NCI-H1436 treated with DMSO at 0.1 percent for 48 hours (cell line): ENCODE measurements at places on chromosomes 12 and 14.

GRCh38 chr12:25194214-25194613 lies 746 bp downstream of the DNAI7 start:
- no peak for DNase-seq

DNA sequence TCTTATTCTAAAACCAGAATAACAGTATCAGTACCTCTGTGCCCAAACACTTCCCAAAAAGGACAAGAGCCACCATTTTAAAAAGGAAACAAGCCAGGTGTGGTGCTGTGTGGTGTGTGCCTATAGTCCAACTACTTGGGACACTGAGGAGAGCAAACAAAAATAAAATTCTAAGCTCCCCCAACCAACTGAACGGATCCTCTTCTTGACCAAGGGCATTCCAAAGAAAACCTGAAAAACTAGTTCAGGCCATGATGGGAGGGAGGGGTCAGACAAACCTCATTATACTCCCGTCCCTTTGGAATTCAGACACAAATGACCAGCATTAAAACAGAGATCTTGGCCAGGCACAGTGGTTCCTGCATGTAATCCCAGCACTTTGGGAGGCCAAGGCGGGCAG lies 20.5 kb downstream of the SLC11A2 start:
- DNase-seq, result no peak

DNA sequence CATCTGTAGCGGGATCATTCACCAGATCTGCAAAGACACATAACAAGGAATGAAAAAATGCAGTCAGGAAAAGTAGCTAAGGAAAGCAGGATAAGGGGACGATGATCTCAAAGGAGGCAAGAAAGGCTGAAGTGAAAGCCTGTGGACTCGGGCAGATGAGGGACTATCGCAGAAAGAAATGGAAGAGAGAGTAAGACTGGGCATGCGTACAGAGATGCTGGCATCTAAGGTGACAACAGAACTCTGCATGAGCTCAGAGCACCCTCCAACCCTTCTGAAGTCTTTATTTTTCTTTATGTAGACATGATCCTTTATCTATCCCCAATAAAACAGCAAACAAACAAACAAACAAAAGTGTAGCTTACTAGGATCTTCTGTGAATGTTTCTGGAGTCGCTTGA lies 7.2 kb downstream of the MFAP5 start:
- no peak for DNase-seq

GRCh38 chr14:36656687-36657398 lies 4.8 kb upstream of the PAX9 start:
- no peak for DNase-seq

GRCh38 chr12:104805186-104805585 lies 152.9 kb downstream of the SLC41A2 start:
- no peak for DNase-seq

DNA sequence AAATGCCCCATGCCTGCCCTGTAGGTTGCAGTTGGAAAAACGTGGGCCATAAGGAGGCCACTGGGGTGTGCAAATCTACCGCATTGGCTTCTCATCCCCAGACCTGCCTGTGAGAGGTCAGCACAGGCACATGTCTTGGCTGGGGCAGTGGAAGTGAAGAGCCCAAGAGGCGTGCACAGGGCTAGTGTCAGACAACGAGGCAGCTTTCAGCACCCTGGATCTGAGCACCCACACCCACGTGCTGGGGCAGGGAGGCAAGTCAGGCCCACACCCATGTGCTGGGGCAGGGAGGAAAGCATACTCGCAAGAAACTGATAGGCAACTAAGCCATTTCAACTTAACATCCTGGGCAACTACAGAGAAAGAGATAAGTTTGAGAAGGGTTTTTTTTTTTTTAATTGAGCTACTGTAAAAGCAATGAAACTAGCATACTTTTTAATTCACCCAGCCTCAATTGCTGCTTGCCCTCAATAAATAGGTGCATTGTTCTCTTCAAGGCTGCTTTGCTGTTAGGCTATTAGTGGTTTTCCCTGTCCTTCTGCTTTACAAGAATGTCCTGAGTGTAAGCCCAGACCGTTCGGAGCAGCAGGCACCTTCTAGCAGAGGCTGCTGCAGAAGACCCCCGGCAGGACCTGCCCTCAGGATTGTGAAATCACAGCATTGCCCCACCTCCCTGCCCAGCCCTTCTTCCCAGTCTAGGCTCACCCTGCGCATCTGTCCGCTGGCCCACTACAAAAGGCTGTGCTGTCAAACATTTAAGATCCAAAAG lies 355.3 kb upstream of the FKBP4 start:
- DNase-seq, result no peak

DNA sequence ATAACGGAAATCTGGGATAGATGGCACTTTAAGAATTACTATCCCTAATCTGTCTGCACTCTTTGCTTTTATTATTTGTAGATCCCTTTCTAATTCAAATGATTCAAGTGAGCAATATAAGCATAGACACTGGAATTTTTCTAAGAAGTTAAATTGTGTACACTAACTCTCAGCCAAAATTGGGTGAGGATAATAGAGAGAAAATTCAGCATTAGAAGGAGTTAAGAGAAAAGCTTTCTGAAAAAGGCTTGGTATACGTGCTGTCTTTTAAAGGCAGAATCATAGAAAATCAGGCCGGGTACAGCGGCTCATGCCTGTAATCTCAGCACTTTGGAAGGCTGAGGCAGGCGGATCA lies 57.1 kb upstream of the CRACR2A start:
- no peak for DNase-seq

- no peak for DNase-seq
Measured at GRCh38 chr14:32696325-32697091, 242.2 kb upstream of the NPAS3 start.

DNA sequence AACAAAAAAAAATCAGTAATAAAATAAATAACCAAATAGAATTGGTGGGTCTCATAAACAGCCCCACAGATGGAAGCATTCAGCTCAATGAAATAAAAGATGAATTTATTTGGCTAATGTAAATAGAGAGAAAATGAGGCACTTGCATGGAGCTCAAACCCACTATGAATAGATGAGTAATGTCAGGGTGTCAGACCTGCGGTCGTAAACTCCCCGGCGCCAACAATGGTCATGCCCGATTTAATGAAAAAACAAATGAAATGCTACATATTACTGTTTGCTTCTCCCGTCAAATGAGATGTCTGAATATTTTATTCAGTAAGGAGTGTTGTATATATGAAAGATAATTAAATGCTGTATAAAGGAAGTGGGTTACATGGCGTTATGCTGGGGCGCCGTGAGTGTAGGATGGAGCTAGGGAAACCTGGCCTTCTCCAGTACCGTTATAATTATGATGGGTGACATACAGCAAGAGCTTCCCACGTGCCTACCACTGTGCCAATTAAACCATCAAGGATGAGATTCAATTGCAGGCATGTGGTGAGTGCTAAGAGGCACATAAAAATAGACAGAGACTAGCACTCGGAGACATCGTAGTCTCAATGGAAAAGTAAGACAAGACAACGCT lies 648.1 kb downstream of the BCL11B start:
- DNase-seq, result no peak

GRCh38 chr12:116542345-116542956 lies 16.7 kb upstream of the MAP1LC3B2 start:
- DNase-seq, result no peak

- no peak for DNase-seq
Measured at GRCh38 chr12:46260124-46260912, 8.5 kb downstream of the SLC38A1 start.

- DNase-seq, result no peak
Measured at GRCh38 chr12:29707846-29708245, 75.9 kb downstream of the TMTC1 start.

DNA sequence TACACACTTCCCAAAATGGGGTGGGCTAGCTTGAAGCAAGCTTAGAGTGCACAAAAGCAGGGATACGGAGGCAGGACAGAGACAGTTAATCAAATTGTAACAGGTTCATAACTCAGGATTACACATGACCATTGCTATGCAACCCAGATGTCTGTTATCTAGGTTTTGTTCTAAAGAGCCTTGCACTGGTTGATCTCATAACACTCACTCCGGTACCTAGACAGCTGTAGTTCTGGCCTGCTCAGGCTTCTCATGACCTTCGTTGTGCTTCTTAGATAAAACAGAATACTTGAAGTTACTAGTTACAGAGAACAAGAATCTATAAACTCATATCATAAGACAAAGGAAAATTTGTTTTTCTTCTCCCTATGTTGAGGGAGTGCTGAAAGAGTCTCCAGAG lies 983.4 kb downstream of the TMEM121 start:
- no peak for DNase-seq

- no peak for DNase-seq
Measured at GRCh38 chr14:77364146-77364545, 12.7 kb downstream of the TMED8 start.

DNA sequence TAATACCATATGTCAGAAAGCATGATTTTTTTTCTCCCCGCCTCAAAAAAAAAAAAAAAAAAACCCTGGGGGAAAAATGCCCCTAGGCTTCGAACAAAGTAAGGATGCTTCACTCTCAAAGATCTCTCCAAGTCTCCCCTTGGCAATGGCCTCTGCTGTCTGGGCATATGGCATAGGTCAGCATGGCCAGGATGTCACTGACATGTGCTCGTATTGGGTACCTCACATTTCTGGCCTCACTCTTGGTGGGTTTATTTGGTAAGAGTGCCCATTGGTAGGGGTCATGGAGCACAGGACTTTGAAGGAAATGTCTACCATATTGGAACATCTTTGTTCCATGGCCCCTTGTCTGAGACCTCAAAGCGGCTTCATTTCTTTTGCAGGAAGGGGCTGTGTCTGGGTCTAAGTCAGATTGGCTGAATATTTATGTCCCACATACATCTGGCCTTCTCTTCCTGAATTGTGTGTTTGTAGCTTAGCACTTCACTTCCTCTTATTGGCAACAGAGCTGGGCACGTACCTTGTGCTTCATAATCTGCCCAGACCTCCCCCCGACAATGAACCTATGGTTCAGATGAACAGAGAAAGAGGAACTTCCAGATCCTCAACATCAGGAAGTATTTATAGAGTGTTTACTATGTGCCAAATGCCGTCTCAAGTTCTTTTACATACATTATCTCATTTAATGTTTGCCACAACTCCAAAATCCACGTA lies 36.3 kb upstream of the OAS1 start:
- no peak for DNase-seq

- DNase-seq, result no peak
Measured at GRCh38 chr12:56154818-56155217, 2.4 kb downstream of the MYL6B start.

DNA sequence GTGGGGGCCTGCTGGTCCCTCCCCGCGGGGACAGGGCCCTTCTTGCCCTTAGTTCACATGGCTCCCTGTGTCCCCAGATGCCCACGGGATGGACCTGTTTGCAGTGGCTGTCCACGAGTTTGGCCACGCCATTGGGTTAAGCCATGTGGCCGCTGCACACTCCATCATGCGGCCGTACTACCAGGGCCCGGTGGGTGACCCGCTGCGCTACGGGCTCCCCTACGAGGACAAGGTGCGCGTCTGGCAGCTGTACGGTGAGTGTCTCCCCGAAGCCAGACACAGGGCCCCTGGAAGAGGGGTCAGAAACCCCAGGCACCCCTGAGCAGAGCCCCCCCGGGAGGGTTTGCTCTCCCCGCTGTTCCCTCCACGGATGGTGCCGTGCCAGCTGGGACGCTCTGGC lies 13.4 kb downstream of the MMP17 start:
- no peak for DNase-seq

DNA sequence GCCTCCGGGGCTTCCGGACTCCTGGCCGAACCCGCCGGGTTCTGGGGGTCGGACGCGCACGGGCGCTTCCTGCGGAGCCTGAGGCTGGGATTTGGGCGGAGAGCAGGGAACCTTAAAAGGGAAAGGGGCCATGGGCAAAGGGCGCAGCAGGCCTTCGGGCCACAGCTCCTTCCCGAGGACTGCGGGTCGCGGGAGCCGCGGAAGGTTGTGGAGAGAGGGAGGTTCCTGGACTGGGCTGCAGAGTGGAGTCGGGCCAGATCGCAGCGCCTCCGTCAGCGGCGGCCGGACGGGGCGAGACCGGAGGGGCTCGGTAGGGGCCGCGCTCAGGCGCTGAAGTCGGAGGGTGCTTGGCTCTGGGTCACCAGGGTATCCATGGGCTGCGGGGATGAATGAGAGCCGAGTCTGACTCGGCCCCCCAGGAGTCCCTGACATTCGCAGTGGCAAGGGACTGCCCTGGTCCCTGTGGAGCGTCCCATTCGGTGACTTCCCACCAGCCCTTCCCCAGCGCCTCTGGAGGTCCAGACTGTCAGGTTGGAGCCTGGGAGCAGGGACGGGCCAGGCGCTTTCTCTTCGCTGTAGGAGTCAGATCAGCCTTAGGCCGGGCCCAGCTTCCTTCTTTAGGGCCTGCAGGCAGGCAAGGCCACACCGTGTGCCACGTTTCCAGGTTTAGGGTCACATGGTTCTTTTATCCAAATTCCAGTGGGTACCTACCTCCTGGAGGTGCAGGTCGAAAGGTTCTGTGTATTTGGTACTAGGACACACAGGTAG lies 938 bp upstream of the SLC25A29 start:
- no peak for DNase-seq

DNA sequence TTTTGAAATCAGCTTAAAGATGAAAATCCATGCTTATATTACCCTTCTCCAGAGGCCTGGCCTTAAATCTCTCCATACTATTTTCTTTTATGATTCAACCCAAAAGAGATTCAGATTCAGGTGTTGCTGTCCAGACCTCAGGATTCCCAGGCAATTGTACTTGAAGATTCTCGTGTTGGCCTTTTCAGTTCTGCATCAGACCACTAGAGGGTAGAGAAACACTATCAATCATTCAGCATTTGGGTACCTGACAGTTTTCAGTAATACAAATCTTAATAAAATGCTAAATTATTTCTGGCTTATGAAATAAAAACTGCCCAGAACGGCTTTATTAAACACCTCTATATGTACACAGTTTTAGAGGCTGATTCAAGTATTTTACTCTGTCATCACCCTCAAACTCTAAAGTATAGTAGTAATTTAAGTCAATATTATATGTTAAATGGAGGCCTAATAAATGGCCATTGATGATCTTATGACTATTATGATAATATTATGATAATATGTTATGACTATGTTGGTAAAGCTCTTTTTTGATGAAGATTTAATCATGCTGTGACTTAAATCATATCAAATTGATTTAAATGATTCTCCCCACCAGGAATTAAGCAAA lies 301.1 kb downstream of the DUSP6 start:
- no peak for DNase-seq

- no peak for DNase-seq
Measured at GRCh38 chr12:92432724-92433441, 269.9 kb upstream of the PLEKHG7 start.

GRCh38 chr14:54761835-54762234 lies 140.8 kb downstream of the GCH1 start:
- no peak for DNase-seq

GRCh38 chr12:57451233-57451778 lies 3.8 kb upstream of the INHBE start:
- no peak for DNase-seq

- no peak for DNase-seq
Measured at GRCh38 chr12:28626504-28626903, 436.2 kb downstream of the CCDC91 start.

GRCh38 chr12:11753150-11753499 lies 103.7 kb downstream of the ETV6 start:
- DNase-seq, result no peak

- DNase-seq, result no peak
Measured at GRCh38 chr12:52401926-52402325, 4.2 kb downstream of the KRT82 start.

- DNase-seq, result no peak
Measured at GRCh38 chr14:23450379-23450778, 14.9 kb upstream of the MYH7 start.
